Kidney (tissue), 22 donors: ENCODE measurements at places on chromosomes 1 and 21. TPM values are rescaled to one million over a fixed set of nuclear protein-coding genes. Genes with fewer than 3 reads are reported as not detected.

MROH9 gene
- polyA plus RNA-seq, result not detected

CLCA4 gene
- not detected for polyA plus RNA-seq

CSF3R gene
- 1.4 TPM for polyA plus RNA-seq

DMBX1 gene
- polyA plus RNA-seq, result not detected

LHX8 gene
- not detected for polyA plus RNA-seq

RAB7B gene
- 0.73 TPM for polyA plus RNA-seq

OR2T35 gene
- polyA plus RNA-seq, result not detected

CTSS gene
- polyA plus RNA-seq, result 5.3 TPM

- DNase-seq, result no peak
Measured at GRCh38 chr1:235947989-235948388, 81.3 kb upstream of the LYST start.

GRCh38 chr1:91617285-91617765 is 116.7 kb downstream of the CDC7 start:
- DNase-seq, result peak; percentile 39

- no peak for DNase-seq
Measured at GRCh38 chr1:234705615-234706014, 95.6 kb upstream of the IRF2BP2 start.

DNA sequence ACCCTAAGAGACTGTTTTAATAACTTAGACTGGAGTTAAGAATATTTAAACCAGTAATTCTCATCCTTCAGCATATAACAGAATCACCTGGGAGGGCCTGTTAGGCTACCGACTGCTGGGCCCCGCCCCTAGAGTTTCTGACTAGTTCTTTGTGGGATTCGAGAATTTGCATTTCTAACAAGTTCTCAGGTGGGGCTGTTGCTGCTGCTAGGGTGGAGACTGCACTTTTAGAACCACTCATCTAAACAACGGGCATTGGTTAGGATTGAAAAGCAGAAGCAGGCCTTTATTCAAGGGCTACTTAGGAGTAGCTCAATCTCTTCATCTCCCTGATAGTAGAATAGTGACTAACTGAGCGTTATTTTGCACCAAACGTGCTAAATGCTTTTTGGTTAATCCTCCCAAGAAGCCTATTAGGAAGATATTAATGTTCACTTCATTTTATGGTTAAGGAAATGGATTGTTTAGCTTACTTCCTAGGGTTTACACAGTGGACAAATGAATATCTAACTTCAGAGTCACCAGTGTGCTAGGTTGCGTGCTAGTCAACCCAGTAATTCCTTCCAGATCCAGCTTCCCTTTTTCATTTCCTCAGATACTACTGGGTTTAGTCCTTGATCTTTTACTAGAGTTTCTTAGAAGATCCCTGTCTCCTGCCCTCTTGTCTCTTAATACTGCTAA is 31.1 kb upstream of the UAP1 start:
- no peak for DNase-seq

DNA sequence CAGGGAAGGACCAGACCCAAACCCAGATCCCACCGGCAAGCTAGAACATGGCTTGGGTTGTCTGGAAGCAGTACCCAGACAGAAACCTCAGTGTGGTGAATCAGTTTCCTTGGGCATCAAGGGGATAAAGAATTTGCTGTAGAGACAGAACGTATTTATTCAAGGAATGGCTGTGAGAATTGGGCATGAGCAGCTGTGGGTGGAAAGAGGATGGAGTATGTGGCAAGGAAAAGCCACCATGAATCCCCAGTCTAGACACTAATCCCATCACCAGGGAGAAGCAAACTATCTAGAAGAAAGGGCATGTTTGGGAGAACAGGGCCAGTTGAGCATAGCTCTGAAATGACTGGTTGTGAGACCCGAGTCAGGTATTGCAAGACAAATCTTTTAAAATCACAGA is 109.2 kb downstream of the TOMM20 start:
- DNase-seq, result no peak

- no peak for DNase-seq
Measured at GRCh38 chr1:204145033-204145504, 6.8 kb downstream of the ETNK2 start.

DNA sequence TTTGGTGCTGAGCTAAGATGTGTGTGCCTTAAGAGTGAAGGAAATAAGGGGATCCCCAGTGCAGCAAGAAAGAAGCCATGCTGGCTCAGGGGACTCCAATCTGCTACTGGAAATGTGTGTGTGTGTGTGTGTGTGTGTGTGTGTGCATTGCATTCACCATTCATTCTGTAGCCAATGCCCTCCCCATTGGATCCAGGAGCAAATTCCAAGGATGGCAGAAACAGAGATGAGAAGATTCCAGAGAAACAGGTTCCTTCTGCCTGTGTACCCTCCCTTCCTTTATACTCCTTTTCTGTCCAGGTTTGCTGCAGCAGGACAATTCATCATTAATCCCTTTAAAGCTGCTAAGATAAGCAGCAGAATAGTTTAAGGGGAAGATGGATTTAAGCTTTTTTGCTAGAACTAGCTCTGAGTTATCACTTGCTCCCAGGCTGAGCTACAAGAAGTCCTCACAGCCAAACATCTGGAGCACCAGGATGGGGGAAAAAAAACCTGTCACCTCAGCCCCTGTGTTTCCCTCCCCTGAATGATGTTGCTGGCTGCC is 3.2 kb downstream of the SLC6A17 start:
- DNase-seq, result no peak

DNA sequence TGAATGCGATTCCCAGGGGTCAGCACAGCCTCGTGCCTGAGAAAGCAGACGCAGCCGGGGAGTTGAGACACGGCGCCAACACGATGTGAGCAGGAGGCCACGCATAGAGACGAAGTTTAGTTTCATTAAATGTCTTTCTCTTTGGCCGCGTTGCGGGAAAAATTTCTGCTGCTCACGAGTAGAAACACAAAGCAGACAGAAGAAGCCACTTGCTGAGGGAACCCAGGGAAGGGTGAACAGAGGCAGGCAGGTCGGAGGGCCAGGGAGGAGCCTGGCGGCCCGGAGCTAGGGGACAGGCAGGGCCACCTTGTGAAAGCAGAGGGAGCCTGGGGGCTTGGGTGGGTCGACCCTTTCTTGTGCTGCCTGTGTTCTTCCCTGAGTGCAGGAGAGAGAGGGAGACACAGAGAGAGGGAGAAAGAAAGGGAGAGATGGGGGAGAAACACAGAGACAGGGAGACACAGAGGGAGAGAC is 33.2 kb downstream of the POFUT2 start:
- DNase-seq, result no peak

DNA sequence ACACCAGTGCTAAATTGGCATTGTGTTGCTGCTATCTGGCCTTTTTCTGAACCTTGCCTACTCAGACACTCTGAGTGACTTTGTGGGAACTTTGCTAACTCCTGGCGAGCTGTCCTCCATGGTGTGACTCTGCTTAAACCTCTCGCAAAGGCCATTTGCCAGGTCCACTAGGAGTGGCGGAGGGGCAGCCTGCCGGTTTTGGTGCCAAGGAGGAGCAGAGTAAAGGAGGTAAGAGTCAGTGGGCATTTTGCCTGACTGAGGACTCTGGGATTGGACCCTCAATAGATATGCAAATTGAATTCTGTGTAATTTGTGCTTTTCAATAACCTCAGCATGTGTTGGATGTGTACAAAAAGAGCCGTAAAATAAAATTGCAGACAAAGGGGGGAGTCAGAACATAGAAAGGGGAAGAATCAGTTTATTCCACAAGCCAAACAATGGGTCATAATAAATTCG is 386.6 kb upstream of the NFIA start:
- DNase-seq, result no peak

DNA sequence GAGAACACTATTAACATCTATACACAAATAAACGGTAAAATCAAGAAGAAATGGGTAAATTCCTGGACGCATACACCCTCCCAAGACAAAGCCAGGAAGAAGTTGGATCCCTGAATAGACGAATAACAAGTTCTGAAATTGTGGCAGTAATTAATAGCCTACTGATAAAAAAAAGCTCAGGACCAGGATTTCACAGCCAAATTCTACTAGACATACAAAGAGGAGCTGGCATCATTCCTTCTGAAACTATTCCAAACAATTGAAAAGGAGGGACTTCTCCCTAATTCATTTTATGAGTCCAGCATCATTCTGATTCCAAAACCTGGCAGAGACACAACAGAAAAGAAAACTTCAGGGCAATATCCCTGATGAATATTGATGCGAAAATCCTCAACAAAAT is 70.7 kb upstream of the FMO3 start:
- no peak for DNase-seq

- no peak for DNase-seq
Measured at GRCh38 chr1:170415710-170416372, 116.1 kb upstream of the GORAB start.

DNA sequence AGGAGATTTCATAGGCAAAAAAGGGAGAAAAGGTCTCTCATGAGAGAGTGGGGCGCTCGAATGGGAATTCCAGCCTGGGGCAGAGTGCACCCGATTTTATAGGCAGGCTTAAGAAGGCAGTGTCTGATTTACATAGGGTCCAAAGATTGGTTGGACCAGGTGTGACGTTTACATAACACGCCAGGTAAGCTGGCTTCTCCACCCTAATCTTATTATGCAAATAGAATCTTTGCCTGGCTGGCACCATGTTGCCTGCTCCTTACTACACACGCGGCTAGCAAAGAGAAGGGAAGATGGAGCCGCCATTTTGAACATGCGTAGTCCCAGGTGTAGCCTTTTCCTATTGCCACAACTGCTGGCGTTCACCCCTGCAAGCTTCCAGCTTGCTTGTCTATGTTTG is 103.7 kb downstream of the SLC16A1 start:
- no peak for DNase-seq

DNA sequence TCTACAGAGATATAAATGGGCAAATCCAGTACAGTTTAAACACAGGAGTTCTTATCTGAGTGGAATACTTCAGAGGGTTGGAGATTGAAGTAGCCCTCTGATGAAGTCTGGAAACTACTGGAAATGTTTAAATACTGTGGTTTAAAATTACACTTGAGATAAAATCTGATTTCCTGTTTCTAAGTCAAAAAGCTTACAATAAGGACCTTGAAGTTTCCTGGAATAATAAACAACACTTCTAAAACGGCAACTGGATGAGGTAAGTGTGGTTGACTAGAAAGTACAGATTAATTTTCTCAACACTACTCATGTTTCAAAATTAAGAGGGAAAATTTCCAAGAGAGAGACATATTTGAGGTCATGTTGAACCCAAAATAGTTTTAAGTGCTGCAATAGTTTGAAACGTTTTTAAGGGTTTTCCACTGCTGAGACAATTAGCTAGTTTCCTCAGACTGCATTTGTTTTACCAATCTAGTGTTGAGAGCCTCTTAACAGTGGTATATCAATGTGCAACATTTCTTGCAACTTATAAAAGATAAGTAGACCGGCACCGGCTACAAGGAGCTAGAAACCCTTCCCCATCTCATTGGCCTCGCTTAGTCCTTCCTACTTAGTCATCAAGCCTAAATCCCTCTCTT is 27.4 kb downstream of the KCNA3 start:
- no peak for DNase-seq

DNA sequence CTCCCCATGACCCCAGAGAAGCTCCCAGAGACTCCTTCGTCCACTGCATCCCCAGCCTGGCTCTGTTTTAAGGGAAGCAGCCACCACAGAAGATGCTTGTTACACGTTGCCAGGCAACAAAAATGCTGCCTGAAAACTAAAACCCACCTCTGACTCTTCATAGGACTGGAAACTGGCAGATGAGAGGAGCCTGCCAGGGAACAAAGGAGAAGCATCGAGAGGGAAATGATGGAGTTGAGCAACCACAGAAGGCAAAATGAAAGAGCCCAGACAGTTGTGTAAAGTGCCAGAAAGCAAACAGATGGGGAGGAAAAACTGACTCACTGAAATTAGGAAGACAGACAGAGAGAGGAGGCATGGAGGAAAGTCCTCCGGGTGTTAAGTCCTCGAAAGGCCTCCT is 118.4 kb downstream of the KCNN3 start:
- peak; percentile 68 for DNase-seq

- no peak for DNase-seq
Measured at GRCh38 chr1:233251201-233251720, 44.3 kb downstream of the PCNX2 start.

GRCh38 chr1:201436393-201436792 is 14.9 kb upstream of the TNNI1 start:
- DNase-seq, result no peak

- DNase-seq, result no peak
Measured at GRCh38 chr1:193113992-193114332, 7.9 kb upstream of the CDC73 start.

DNA sequence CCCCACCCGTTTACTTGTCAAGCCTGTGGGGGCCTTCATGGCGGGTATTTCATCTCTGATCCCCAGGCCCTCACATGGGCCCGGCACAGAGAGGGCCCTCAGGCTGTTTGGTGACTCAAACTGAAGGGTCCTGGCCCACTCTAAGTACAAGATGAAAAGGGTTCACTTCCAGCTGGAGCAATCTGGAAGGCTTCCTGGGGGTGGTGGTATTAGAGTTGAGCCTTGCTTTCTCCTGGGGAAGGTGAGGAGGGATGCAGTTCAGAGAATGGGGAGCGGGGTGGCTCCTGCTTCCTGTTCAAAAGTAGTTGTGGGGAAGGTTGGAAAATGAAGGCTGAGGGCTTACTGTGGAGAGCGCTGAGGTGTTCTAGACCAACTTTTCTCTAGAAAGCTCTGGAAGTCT is 47.7 kb downstream of the DHRS3 start:
- no peak for DNase-seq

- no peak for DNase-seq
Measured at GRCh38 chr1:55331351-55331750, 116.2 kb upstream of the USP24 start.

GRCh38 chr1:47901001-47901575 is 96.1 kb downstream of the TRABD2B start:
- DNase-seq, result no peak

- DNase-seq, result no peak
Measured at GRCh38 chr1:193322211-193322610, 135.8 kb upstream of the B3GALT2 start.
